IMR-90 (cell line): ENCODE measurements at places on chromosomes 3 and 15. TPM values are rescaled to one million over a fixed set of nuclear protein-coding genes. Genes with fewer than 3 reads are reported as not detected.

DNA sequence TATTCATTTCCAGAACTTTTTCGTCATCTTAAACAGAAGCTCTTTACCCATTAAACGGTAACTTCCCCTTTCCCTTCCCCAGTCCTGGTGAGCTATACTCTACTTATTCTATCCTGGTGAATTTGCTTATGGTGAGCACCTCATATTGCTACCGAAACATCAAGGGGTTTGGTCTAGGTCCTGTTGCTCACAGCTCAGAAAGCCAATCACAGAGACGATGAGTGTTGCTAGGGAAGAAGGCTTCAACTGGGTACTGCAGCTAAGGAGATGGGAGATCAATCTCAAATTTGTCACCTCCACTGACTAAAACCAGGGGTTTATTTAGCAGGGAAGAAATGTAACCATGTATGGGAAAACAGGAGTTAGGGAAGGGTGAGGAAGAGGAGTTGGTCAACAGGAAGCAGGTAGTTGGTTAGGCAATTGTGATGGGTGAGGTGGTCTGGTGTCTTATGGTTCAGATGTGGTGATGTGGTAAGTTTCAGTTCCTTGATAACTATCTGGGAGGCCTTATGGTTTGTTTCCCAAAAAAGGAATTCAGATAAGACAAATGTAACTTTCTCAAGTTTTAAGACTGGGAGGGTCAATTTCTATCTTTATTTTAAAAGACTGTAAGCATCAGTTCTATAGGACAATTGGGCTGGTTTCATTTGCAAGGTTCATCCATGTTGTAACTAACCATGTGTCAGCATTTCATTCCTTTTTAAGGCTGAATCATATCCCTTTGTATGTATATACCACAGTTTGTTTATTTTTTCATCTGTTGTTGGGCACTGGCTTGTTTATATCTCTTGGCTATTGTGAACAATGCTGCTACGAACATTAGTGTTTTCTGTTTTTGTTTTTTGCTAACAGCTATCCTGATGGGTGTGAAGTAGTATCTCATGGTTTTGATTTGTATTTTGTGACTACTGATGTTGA, 24.3 kb downstream of the ARHGAP11B start:
- H3K27me3 ChIP-seq, result no peaks in the 10 kb centered on the region
- H3K36me3 ChIP-seq, result peaks cover 3% of the 10 kb centered on the region; the same call in 1 of the 2 replicates
- H3K27ac ChIP-seq, result peak overlapping the region; percentile 65; the same call in 1 of the 2 replicates
- DNase-seq, result peak; percentile 80

DNA sequence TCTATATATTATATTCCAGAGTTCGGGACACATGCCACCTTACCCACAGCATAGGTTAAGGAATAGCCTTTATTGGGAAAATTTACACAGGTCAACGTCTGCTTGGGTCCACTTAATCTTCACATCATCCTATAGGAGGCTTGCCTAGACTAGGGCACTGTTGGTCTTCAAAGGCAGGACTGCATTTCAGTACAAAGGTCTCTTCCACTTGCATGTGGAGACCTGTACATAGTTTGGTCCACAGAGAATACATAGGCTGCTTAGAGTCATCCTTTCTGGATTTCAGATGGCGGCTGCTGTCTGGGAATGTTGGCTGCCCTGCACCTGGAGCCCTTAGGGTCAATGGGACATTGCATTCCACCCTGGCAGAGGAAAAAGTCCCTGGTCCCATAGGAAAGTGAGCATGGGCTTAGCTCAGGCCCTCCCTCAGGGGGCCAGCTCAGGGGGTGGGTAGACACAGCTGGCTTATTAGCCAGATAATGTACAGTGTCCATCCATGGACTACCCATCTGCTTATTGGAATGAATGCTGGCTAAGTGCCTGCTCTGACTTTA, 75.3 kb upstream of the TGFBR2 start:
- H3K4me1 ChIP-seq, result no peaks in the 10 kb centered on the region
- no peaks in the 10 kb centered on the region for H3K27me3 ChIP-seq

DNA sequence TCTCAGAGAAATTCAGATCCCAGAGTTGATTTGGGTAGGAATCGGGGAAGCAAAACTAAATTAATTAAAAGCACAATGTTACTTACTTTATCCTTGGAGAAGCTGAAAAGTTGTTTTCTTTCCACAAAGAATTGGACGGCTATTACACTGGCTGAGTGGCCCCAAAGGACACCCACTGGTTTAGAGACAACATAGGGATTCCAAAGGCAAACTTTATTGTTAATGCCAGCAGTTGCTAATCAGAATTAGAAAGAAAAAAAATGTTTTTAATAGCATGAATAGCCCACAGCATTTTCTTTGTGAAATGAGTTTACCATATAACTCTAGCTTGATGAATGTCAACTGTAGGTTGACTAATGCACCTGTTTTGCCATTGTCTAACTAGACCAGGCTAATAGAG, 51.7 kb downstream of the WDR49 start:
- DNase-seq, result no peak
- H3K27me3 ChIP-seq, result no peaks in the 10 kb centered on the region
- no peak overlapping the region for H3K27ac ChIP-seq
- no peak overlapping the region for H3K4me3 ChIP-seq
- H3K36me3 ChIP-seq, result no peaks in the 10 kb centered on the region
- H3K4me1 ChIP-seq, result no peaks in the 10 kb centered on the region

Gene PPCDC
- total RNA-seq, result 5.6 and 13.3 TPM in 2 replicates

- H3K4me3 ChIP-seq, result no peak overlapping the region
- H3K4me1 ChIP-seq, result peaks cover 5% of the 10 kb centered on the region; the same call in 1 of the 2 replicates
- DNase-seq, result peak; percentile 14
- H3K27ac ChIP-seq, result no peak overlapping the region
- H3K27me3 ChIP-seq, result peaks cover 5% of the 10 kb centered on the region
These were observed 5.8 kb upstream of the DIS3L start for GRCh38 chr15:66287461-66288057.

- H3K27ac ChIP-seq, result peak overlapping the region; percentile 80
- DNase-seq, result no peak
- no peak overlapping the region for H3K4me3 ChIP-seq
- H3K36me3 ChIP-seq, result peaks cover 12% of the 10 kb centered on the region; the same call in 1 of the 2 replicates
- H3K4me1 ChIP-seq, result peaks cover 26% of the 10 kb centered on the region
These were observed 16.6 kb downstream of the ABTB1 start for GRCh38 chr3:127689266-127689860.

Gene TMEM44
- 7.8 and 9.7 TPM in 2 replicates for total RNA-seq

DNA sequence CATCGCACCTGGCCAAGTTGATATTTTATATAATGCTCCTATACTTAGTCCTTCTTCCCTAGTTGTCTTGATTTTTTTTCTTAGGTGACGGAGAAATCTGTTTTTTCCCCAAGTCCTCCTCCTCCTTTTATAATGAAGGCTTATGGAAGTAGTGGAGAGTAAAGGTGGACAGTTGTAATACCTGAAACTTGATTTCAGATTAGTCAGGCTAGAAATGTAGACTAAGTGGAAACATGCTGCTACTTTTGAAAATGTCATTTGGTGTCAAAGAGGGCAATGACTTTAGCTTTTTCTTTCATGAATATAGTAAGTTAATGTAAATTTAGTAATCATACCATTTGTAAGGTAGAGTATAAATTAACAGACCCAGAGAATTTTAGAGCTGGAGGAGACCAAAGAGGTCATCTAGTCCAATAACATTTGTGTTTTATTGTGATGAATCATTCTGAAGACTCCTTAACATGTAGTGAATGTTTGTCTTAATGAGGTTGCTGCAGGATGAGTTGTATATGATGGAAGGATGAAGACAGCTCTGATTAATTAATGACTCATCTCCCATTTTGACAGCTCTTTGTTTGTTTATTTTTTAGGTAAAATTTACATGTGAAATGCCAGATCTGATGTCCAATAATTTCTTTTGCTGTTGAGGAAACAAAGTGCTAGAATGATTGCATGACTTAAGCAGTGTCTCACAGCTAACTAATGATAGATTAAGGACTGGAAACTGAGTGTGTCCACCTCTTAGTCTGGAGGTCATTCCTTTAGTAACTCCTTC, 8.7 kb downstream of the CTDSPL2 start:
- no peak overlapping the region for H3K4me3 ChIP-seq
- H3K27ac ChIP-seq, result no peak overlapping the region
- peaks cover 3% of the 10 kb centered on the region; the same call in 1 of the 2 replicates for H3K4me1 ChIP-seq
- peaks cover 5% of the 10 kb centered on the region; the same call in 1 of the 2 replicates for H3K36me3 ChIP-seq

DNA sequence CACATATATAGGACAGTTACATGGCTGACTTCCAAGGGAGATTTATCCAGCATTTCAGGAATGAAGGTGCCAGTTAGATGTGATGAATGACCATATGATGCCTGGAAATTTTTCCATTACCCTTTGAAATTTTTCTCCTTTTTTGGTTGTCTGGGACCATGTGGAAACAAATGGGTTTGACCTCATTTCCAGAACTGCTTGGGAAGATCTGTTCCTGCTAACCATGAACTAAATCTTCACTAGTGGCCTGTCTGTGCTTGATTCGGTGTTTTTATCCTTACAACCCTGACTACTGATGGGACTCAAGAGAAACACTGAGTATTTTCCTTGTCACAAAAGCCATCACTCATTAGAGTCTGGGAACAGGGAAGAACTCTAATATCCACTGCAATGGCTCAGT, 409.4 kb downstream of the PDCD6IP start:
- no peak overlapping the region for H3K27ac ChIP-seq
- no peaks in the 10 kb centered on the region for H3K36me3 ChIP-seq
- H3K4me1 ChIP-seq, result no peaks in the 10 kb centered on the region
- no peak overlapping the region for H3K4me3 ChIP-seq
- DNase-seq, result no peak

Gene CD200R1
- total RNA-seq, result under 0.01 TPM in 2 replicates

DNA sequence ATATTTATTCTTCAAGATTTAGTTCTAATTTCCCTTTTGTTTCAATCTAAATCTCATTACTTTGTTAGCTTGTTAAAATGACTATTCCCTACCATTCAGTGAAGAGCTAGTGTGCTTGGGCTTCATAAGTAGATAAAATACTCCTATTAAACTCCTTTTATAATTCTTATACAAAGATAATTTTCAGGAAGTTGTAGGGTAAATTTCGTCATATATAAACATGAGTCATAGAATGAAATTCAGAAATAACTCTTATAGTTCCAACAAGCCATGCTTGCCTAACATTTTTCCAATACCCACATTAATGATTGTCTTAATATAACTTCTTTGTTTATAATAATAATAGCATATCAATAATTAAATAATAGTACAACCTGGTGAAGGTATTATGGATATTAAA, 407.3 kb downstream of the NAALADL2 start:
- H3K4me3 ChIP-seq, result no peak overlapping the region
- peak overlapping the region; percentile 68; the same call in 1 of the 2 replicates for H3K27ac ChIP-seq
- H3K36me3 ChIP-seq, result no peaks in the 10 kb centered on the region
- H3K4me1 ChIP-seq, result peaks cover 8% of the 10 kb centered on the region
- H3K27me3 ChIP-seq, result no peaks in the 10 kb centered on the region

DNA sequence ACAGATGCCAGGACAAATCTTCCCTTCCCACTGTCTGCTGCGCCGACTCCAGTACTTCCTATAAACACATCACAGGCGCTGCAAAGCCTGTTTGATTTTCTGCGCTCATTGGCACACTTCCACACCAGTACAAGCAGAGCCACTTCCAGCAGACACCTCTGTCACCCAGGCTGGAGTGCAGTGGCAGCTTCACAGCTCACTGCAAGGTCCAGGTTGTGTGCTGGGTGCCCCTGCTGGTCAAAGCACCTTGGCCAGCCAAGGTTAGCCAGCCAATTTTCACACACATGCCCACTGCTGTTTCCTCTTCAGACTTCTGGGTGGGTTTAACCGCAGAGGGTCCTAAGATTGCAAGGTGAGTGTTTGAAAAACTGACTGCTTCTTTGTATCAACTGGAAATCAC, 4.9 kb downstream of the CHDH start:
- DNase-seq, result no peak
- H3K4me1 ChIP-seq, result no peaks in the 10 kb centered on the region
- no peak overlapping the region for H3K4me3 ChIP-seq
- peaks cover 34% of the 10 kb centered on the region for H3K27me3 ChIP-seq
- no peak overlapping the region for H3K27ac ChIP-seq
- no peaks in the 10 kb centered on the region for H3K36me3 ChIP-seq
